ENCODE measurements at places on chromosomes 3 and 15.

GRCh38 chr3:61718565-61718964 lies 157.2 kb downstream of the PTPRG start:
- no peak for DNase-seq

GRCh38 chr3:120441776-120442175 lies 9.0 kb downstream of the FSTL1 start:
- DNase-seq: no peak

GRCh38 chr3:69413551-69414207 lies 27.8 kb upstream of the FRMD4B start:
- no peak for DNase-seq

- no peak for DNase-seq
These were observed 142.7 kb downstream of the THRB start for GRCh38 chr3:24351779-24352469.

DNA sequence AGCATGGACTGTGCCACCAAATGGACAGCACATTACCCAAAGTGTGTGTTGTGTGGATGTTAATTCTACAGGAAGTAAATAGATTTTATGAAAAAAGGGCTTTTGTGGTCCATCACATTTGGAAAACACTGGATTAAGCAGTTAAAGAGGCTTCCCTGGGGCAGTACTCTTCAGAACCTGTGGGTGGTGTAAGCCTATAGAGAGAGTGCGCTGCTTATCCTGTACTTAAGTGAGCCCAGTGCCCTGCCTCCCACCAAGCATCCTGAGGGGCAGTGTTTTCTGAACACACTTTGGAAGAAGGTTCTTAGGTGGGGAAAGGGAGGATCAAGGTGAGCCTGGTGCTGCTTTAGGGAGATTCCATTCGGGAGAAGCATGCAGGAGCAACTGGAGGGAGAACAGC lies 10.9 kb downstream of the TTLL3 start:
- no peak for DNase-seq

- DNase-seq: no peak
These were observed 331.8 kb downstream of the ERC2 start for GRCh38 chr3:56136514-56136913.

- no peak for DNase-seq
These were observed 12.0 kb upstream of the LMAN1L start for GRCh38 chr15:74800559-74801094.

- no peak for DNase-seq
These were observed 34.3 kb downstream of the AMOTL2 start for GRCh38 chr3:134339913-134340312.

DNA sequence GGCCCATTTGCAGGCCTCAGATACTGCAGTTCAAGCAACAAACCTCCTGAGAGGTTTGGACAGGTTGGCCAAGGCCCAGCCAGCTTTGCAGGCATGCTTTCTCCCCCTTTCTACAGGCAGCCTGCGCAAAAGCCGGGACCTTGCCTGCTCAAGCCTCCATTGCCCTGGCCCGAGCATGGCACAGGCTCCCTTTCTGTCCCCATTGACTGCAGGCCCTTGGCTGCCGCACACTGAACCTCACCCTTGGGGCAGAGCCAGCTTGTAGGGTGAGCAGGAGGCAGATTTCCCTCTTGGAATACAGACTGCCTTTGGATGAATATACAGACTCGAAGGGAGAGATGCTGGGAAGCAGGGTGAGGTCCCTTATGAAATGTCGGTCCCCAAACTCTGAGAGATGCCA lies 461.7 kb upstream of the PROK2 start:
- no peak for DNase-seq
